MCF 10A (cell line): ENCODE measurements at places on chromosomes 5 and 9.
A peak's percentile ranks its signal among the peaks of the same experiment; 100 is the strongest.

GRCh38 chr9:127767410-127767809 is 11.1 kb downstream of the SH2D3C start:
- no peak for DNase-seq

GRCh38 chr9:36866840-36867239 is 167.2 kb downstream of the PAX5 start:
- no peak for DNase-seq

GRCh38 chr9:75210215-75210614 is 121.9 kb downstream of the OSTF1 start:
- no peak for DNase-seq

DNA sequence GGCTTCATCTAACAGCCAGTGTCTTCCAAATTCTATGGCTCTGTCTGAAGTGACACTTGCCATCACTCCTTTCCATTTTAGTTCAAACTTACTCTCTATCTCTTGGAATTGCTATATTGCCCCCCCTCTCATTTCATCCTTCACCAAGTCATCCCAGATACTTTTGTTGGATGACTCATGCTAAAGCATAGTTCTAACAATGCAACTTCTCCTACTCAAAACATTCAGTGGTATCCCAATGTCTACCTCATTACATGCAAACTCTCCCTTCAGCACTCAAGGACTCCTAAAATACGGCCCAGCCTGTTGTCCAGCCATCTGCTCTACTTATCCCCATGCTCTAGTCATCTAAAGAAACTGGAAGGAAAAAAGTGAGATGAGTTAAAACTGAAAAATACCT is 171.6 kb downstream of the RASEF start:
- peak; percentile 7 for DNase-seq

GRCh38 chr5:99272576-99272975 is 343.8 kb upstream of the CHD1 start:
- DNase-seq, result no peak

GRCh38 chr9:113957821-113958341 is 81.8 kb downstream of the ZNF618 start:
- DNase-seq, result peak; percentile 70

DNA sequence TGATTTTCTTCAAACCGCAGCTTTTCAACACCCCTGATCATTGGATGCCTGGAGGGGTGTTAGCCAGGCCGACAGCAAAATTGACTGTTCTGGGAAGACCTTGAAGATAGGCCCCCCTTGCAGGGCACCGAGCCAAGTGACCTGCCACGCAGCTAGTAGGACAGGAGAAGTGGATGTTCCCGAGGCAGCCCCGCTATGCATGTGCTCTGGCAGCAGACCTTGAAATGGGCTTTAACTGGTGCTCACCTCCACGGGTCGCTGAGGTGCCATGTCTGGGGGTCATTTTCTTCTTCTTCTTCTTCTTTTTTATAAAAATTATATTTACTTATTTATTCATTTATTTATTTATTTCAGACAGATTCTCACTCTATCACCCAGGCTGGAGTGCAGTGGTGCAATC is 12.6 kb downstream of the FGF18 start:
- no peak for DNase-seq

DNA sequence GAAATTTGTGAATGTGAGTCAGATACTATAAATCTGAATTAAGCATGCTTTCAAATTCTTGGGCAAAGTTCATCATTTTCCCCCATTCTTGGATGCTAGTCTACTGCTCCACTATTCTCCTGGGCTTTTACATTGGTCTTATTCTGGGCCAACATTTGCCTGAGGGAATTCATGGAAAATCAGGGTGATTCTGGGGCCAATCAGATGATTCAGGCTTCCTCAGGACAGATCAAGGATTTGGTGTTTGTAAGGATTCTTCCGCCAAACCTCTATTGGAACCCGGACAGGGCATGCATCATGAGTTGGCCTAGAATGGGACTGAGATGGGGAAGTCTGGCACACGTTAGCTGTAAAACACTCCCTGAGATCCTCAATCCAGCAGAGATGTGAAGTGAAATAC is 113.8 kb downstream of the MEF2C start:
- DNase-seq, result no peak

DNA sequence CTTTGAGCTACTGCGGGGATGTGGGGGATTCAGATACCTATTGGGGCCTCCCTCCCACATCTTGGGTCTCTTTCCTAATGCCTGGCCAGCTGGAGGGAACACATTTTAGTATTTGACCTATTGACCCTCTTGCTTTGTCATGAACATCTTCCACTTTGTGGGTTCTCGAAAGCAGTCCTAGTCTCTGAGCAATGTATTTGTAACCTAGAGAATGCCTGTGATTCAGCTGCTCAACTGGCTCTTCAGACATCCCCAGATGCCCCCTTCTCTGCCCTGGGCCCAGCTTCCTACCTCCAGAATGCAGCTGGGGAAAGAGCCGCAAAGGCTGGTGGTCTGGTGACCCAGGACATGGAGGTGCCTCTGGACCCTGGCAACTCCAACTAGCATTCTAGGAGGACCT is 32.2 kb downstream of the APTX start:
- no peak for DNase-seq

GRCh38 chr5:132437604-132438266 is 52.8 kb downstream of the IRF1 start:
- DNase-seq, result peak; percentile 57

GRCh38 chr5:89471541-89471940 is 588.6 kb upstream of the MEF2C start:
- no peak for DNase-seq

DNA sequence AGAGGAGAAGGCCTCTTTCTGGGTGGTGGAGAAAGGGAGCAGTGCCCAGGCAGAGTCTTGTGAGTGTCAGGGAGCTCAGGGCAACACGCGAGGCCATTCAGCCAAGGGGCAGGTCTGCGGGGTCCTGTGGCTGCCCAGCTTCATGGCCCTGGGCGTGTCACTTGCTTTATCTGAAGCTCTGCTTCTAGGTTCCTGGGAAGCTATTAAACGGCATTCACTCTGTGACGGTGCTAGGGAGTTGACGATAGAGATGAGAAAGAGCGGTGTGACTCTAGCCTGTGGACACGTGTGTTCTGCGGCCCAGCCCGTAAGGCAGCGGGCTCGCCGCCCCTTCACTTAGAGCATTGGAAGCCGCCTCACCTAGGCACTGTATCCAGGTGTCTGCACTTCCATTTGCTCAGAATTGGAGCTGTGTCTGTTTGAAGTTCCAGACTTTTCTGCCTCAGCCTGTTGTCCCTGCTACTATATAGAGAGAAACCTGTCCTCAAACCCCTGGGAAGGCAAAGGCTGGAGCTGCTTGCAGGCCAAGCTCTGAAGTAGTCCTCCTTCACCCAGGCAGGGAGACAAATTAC is 88.3 kb downstream of the PHF2 start:
- DNase-seq, result no peak

DNA sequence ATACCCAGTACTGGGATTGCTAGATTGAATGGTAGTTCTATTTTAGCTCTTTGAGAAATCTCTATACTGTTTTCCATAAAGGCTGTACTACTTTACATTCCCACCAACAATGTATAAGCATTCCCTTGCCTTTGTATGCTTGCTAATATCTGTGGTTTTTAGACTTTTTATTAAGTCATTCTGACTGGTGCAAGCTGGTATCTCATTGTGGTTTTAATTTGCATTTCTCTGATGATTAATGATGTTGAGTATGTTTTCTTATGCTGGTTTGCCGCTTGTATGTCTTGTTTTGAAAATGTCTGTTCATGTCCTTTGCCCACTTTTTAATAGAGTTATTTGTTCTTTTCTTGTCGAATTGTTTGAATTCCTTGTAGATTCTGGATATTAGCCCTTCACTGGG is 512.7 kb upstream of the PAPPA start:
- DNase-seq, result peak; percentile 42

DNA sequence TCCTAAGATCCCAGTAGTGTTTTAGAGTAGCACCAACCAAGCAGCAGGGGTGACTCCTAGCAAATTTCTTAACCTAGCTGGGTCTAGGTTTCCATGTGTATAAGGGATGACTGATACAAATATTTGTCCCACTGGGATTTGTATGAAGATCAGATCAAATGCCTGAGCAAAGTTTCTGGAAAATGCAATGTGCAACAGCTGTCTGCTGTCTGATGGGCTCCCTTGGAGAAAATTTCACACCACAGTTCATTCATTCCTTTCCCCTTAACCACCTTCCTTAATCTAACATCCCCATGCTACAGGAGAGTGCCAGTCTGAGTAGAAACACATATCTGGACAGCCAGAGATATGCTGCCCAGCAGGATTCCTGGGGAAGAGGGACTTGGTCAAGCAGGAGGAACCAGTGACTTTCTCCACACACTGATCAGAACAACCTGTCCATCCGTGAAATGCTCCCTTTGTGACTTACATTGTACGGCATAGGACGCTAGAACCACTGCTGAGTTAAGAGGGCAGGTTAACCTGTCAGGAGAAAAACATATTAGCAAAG is 53.3 kb downstream of the PTPN3 start:
- no peak for DNase-seq

DNA sequence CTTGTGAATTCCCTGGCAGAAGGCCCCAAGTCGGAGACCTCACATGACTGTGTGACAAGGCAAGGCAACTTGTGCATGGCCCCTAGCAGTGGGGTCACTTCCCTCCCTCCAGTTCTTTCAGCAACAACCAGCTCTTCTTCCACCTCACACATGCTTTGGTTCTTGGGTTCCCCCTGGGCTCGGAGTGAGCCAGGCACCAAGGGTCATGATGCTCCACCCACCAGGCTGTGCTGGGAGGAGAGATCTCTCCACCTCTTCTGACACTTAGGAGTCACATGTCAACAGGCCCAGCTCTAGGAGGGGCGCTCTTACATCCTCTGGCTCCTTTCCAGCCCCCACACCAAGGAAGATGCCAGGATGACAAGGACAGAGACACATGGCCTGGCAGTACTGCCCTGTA is 56.7 kb downstream of the CDH6 start:
- DNase-seq, result no peak

DNA sequence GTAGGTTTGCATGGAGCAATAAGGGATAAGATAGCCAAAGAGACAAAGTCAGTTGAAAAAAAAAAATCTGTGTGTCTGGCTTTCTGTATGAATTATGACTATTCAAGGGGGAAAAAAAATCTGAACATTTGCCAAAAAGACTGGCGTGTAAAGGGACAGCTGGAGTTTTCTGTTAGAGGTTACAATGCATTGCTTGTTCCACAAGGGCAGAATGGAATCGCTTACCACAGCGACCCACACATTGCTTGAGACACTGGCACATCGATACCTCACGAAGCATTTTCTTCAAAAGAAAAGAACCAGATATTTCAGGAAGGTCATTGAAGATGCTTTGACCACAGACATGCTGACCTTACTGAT is 327.8 kb downstream of the TMEM167A start:
- DNase-seq, result no peak

GRCh38 chr5:121915765-121916164 is 46.0 kb upstream of the SRFBP1 start:
- DNase-seq, result peak; percentile 31

GRCh38 chr9:135608294-135608998 is 30.9 kb downstream of the GLT6D1 start:
- no peak for DNase-seq

DNA sequence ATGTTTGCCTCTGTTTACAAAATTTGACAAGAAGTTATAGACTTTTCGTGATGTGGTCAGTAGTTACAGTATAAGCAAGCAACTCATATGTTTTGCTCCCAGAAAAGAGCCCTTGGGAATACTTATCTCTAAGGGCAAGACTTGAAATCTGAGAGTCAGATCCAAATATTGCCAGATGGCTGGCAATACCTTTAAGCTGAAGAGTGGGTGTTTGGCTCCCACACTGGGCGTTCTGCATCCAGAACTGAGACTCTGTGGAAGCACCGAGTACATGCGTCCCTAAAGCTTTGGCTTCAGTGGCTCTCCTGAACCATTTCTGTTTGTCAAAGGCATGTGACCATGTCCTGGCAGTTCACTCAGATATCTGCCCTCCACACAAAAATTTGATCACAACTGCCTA is 194.1 kb downstream of the DCP2 start:
- no peak for DNase-seq

DNA sequence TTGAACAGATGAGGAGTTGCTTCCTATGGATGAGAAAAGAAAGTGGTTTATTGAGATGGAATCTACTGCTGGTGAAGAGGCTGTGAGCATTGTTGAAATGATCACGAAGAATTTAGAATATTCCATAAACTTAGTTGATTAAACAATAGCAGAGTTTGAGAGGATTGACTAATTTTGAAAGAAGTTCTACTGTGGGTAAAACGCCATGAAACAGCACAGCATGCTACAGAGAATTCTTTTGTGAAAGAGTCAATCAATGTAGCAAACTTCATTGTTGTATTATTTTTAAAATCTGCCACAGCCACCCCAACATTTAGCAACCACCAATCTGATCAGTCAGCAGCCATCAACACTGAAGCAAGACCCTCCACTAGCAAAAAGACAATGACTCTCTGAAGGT is 309.1 kb downstream of the SPOCK1 start:
- no peak for DNase-seq

DNA sequence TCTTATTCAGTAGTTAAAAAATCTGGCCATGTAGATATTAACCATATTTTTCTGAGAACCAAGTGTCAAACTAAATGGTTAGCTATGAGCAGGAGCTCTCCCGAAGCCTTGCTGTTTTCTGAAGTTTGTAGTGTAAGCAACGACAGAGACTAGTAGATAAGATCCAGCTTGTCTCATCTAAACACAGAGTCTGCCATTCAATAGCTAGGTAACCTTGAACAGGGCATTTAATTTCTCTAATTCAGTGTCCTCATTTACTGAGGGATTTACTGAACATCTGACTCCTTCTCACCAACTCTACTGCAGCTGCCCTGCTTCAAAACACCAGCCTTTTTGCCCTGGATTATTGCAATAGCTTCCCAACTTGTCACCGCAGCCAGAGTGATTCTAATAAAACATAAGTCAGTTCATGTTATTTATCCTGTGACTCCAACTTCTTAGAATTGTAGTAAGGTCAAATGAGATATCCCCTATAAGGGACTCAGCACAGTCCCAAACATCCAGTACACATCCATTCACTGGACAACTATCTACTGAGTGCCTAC is 337.0 kb downstream of the PLK2 start:
- no peak for DNase-seq

GRCh38 chr9:34685591-34685990 is 5.5 kb downstream of the CCL19 start:
- DNase-seq, result no peak

DNA sequence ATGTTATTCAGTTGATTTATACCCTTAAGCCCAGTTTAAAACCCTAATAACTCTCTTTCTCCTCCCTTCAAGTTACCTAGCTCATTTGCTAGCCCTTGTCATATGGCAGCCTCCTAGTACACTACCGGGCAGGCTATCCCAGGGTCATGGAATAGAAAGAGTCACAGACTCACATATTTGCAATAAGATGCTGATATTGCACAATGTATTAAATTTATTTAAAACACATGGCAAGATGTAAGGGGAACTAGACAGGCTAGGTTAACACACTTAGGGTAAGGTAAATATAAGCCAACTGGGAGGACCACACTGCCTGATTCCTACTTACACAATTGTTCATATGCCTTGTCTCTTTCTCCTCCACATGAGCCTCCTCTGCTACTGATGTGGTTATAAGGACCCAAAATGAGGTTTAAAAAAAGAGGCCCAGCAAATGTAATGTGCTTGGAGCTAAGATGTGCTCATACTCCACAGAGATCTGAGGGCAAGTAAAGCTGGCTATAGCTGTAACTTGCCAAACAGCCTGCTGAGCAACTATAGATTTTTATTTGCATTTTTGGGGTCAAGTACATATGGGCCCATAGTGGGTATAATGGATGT is 130.0 kb downstream of the ENC1 start:
- no peak for DNase-seq
